ENCODE measurements at places on chromosomes 3 and 15.

DNA sequence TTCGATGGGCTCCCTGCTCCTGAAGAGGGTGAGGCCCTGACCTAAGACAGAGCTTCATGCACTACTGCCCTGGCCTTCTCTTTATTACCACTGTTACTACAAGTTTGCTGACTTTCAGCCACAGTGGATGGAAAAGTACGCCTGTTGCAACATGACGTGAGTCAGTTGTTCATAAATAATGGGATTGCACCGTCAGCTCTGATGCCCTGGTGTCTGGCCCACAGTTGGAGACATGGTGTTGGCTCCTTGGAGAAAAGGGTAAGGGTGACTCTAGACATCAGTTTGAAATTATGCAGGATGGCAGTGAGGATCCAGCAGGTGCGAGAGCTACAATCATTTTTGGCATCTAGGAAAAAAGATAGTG is 5.5 kb downstream of the PAQR5 start:
- peak; percentile 91 for DNase-seq

- no peak for DNase-seq
Measured at GRCh38 chr15:35003928-35004327, 15.8 kb upstream of the ZNF770 start.

GRCh38 chr3:193590088-193590856 is 2.7 kb upstream of the OPA1 start:
- DNase-seq = peak; percentile 25

GRCh38 chr15:60583946-60584345 is 105.0 kb upstream of the ICE2 start:
- DNase-seq = no peak

- peak; percentile 12 for DNase-seq
Measured at GRCh38 chr3:40623567-40623966, 98.8 kb downstream of the ZNF621 start.

DNA sequence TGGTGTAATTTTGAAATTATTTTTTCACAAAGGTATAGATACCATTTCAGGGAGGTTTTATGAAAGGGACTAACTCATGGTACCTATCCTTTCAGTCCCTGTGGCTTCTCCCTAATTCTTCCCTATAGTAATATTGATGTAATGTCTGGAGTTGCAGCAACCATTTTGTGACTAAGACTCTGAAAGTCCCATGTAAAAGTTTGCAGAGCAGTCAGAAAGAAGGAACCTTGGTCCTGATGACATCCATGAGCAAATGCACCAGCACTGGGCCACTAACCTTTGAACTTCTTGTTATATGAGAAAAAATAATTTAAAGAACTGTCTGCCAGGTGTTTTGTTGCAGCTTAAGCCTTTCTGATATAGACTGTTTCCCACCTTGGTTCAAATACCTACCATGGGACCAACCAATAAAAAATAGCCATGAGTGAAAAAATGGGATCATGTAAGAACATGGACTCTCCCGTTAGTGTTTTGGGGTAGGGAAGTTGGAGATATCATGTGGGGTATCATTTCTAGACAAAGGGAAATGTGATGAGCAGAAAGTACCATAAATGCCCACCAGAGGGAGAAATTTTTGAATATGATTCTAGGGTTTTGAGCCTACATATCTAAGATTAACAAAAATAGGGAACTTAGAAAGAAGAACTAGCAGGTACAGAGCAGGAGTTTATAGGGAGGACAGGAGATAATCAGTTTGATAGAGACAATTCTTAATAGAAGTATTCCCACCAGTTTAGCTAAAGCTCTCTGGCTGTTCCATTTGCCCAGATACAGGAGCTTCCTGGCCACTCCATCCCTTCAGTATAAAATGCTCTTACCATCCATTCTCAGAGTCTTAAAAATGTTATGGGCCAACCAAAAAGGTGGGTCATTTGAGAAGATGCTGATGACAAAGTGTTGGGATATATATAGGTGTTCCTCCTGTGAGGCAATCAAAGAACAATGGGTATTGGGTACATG is 3.4 kb upstream of the CPOX start:
- no peak for DNase-seq

- no peak for DNase-seq
Measured at GRCh38 chr3:180630371-180630770, 28.4 kb downstream of the TTC14 start.

GRCh38 chr3:58151637-58152036 is 59.1 kb downstream of the DNASE1L3 start:
- DNase-seq = no peak

DNA sequence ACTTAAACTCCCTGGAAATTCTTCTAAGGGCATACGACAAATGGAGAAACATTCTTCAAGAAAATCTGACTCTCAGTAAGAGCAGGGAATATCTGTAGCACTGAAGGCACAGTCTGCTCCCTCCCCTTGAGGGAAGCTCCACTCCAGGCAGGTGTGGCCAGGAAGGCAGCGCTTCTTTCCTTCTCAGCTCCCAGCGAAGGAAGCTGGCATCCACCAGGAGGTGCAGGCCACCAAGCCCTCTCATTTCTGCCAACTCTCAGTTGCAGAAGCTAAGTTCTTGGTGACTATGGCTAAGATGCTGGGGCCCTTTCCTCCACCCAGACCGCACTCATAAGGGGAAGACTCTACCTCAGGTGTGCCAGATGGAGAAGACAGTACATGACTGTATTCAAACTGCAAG is 37.7 kb upstream of the SLC41A3 start:
- DNase-seq = no peak

- peak; percentile 27 for DNase-seq
Measured at GRCh38 chr3:41304593-41304992, 105.3 kb downstream of the CTNNB1 start.

DNA sequence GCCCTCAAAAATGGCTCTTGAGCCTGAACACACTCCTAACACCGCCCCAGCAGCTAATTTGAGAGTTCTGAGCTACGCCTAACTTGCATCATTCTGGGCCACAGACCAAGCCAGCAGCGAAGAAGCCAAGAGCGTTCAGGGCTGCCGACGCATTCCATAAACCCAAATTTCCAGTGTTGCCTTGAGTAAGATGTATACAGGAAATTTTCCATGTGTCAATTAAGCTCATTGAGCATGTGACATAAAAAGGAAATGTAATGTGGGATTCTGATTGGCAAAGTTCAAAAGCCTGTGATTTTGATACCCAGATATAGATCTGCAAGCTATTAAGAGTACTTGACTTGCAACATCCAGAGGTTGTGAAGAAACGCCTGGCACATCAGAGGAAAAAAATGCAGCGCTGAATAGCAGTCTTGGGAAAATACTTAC is 148.6 kb upstream of the NR2F2 start:
- DNase-seq = peak; percentile 89

DNA sequence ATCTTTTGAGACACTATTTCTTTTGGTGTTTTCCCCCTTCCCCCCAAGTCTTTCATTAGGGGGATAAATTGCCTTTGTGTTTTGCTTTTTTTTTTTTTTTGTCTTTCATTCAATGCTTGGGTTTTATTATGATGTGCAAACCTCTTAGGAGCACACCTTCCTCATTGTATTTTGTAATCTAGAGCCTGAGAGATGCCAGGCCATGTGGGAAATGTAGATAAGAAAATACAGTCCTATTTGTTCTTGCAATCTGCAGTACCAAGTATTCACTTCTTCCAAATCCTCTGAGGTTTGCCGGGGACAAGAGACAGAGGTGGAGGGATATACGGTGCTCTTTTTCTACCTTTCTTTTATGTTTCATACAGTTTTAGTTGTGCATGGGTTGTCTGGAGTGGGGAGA is 66.7 kb downstream of the LARS2 start:
- DNase-seq = no peak

DNA sequence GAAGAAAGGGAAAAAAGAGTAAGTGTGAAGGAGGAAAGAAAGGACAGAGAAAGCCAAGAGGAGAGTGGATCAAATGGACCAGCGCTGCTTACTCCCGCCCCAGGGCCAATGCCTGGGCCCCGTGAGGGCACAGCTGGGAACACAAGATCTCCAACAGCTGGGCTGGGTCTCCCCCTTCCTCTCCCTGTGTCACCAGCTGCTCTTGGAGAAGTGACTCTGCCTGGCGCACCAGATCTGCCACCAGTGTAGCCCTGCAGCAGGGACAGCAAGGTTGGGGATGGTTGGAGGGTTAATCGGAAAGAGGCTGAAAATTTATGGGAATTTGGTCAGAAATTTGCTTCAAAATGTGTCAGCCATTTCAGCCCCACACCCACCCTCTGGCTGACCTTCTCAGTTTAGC is 8.4 kb downstream of the CDAN1 start:
- no peak for DNase-seq

DNA sequence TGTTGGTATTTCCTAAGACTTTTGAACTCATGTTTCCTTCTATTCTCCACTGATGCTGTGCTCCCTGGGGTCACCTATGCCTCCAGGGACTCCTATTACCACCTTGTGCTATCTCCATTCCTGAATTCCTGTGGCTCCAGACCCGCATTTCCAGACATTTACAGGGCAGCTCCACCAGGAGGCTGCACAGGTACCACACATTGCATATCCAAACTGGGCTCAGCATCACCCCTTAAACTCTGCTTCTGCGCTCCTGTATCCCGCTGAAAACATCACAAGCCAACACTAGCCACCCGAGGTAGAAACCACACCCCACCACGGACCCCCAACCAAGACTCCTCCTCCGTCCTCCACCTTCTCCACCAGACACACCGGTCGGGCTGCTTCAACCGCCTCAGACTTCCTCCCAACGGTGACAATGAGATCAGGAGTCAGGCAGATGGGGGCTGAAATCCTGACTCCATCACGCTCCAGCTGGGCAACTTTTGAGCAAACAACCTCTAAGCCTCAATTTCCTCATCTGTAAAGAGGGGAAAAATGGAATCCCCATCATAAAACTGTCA is 10.4 kb downstream of the TNK2 start:
- DNase-seq = no peak

DNA sequence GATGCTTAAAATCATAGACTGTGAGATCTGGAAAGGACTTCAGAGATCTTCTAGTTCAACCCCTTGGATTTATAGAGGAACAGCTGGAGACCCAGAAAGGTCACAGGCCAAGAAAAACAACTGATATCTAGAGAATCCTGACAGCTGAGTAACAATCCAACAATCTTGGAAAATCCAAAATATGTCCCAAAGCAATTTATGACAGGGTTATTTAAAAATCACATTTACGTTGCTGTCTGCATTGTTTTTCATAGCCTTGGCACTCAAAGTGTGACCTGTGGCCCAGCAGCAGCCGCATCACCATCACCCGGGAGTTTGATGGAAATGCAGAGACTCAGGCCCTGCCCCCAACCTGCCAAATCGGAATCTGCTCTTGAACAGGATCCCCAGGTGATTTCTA is 78.8 kb downstream of the FBN1 start:
- no peak for DNase-seq

GRCh38 chr3:60365360-60365759 is 885.9 kb downstream of the FHIT start:
- peak; percentile 15 for DNase-seq

DNA sequence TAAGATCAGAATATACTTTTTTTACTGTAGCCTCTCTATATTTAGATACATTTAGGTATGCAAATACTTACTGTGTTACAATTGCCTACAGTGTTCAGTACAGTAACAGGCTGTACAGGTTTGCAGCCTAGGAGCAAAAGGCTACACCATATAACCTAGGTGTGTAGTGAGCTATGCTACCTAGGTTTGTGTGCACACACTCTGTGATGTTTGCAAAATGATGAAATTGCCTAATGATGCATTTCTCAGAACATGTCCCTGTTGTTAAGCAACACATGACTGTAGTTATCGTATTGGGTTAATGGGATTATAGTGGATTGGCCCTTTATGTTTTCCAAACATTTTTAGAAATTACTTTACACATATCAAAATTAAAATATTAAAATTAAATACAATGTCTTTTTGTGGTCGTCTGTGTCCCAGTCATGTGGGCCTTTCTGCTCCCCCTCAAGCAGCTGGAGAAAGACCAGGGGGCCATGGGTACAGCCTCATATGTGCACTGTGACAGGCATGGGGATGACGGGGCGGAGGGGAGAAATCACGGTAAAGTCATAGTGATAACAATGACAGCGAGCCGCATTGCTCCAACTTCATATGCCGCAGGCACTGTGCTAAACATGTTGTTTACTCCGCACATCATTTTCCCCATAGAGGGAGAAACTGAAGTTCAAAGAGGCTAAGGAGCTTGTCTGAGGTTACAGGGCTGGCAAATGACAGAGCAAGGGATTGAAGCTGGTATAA is 27.4 kb upstream of the PLA2G4E start:
- no peak for DNase-seq

GRCh38 chr3:105369500-105370371 is 3.0 kb downstream of the ALCAM start:
- peak; percentile 58 for DNase-seq

GRCh38 chr3:46110701-46111493 is 83.6 kb upstream of the XCR1 start:
- peak; percentile 93 for DNase-seq

DNA sequence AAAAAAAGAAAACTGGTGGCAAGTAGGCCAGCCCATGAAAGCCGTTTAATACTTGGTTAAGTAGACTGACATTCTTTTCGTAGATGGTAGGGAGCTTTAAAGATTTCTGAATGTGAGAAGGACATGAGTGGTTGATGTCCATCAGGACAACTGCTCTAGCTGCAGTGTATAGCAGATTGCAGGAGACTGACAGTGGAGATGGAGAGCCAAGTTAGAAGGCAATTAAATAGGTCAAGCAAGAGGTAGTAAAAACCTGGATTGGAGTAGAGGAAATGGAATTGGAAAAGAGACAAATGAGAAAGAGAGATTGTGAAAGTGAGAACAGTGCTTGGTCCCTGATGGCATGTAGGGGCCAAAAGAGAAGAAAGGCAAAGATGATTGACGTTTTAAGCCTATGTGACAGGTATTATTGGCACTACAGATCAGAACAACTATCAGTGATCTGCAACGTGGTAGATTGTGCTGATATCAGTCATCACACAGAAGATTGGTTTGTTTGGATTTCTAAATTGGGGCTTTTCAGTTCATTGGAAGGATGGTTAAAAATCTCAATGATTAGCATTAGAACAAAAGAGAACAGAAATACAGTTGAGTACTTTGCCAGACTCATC is 74.0 kb downstream of the CNTN4 start:
- DNase-seq = no peak

- no peak for DNase-seq
Measured at GRCh38 chr3:156298938-156299337, 178.6 kb downstream of the KCNAB1 start.

GRCh38 chr3:46634856-46635255 is 22.5 kb downstream of the FAM240A start:
- DNase-seq = no peak

DNA sequence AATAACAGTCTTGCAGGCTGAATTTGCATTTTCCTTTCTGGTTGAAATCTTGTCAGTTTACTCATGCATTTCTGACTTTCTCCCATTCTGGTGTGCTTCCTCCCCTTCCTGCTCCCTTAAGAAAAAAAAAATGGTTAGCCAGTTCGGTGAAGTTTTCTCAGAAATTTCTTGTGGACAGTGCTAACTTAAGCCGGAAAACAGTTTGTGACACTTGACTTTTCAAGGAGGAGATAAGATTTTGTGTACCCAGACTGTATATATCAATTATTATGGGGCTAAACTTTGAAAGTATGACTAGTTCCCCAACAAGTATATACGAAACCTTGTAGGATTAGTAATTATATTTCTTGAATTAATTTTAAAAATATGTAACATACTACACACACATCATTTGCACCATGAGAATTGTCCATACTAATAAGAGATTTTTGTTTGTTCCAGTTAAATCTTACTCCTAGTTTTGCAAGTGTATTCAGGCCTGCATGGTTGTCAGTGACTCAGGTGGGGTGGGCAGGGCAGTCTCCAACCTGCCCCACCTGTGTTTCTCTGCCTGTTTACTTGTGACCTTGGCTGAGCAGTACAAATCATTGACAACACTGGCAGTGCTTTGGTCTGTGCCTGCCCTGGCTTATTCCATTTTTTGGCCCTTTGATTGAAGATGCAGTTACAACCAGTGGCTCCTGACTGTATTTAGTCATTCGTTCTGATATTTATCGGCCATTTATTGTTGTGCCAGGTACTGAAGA is 19.1 kb downstream of the UBE2E1 start:
- DNase-seq = no peak

GRCh38 chr3:186298876-186299275 is 63.2 kb downstream of the DGKG start:
- no peak for DNase-seq

Measured in stromal cell of bone marrow (primary cell).